ACHN (cell line): ENCODE measurements at places on chromosomes 2 and 18.

DNA sequence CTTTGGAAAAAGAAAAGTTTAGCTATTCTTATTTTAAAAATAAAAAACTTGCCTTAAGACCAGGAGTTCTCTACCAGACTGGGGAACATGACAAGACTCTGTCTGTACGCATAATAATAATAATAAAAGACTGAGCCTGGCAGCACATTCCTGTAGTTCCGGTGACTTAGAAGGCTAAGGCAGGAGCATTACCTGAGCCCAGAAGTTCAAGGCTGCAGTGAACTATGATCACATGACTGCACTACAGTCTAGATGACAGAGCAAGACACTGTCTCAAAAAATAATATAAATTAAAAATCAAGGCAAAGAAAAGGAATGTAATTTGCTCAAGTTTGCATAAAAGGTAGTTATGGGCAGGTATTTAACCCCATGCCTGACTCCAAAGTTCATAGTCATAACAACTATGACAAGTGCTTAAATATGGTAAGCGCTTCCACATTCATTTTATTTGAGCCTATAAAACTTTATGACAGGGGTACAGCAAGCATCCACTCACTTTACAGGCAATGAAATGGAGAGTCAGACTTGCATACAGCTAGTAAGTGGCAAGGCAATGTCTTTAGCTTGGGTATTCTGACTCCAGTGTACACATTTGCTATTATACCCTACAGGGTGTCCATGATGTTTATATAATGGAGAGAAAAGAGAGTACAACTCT is 1567.8 kb upstream of the PIK3C3 start:
- no peak for DNase-seq

- DNase-seq, result peak; percentile 21
These were observed 633 bp downstream of the MALT1 start for GRCh38 chr18:58671632-58672564.

- no peak for DNase-seq
These were observed 52.8 kb upstream of the SPP2 start for GRCh38 chr2:233997707-233998106.

GRCh38 chr2:177419274-177419673 is 26.7 kb downstream of the AGPS start:
- DNase-seq, result peak; percentile 29

- no peak for DNase-seq
These were observed 380.7 kb downstream of the BCL11A start for GRCh38 chr2:60172801-60173200.

DNA sequence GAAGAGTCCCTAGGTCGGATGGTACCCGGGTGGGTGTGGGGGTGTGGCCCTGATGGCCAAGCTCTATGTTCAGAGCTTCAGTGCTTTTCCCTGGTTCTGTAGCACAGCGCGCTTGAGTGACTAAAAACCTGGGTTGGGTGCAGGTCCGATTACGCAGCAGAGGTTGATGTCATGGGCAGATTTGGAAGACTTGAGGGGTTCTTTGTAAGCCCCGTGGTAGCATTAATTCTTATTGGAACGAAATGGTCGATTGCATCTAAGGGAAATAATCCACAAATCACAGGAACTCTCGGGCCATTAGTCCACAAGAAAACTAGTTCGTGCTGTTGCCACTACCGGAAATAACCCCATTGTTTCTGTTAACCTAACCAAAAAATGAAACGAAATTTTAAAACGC is 9.0 kb downstream of the HOXD8 start:
- no peak for DNase-seq

- DNase-seq, result no peak
These were observed 326.7 kb downstream of the DPP10 start for GRCh38 chr2:114769110-114769509.
